Uterus (tissue), 4 donors: ENCODE measurements at places on chromosomes 6 and 20. TPM values are rescaled to one million over a fixed set of nuclear protein-coding genes. Genes with fewer than 3 reads are reported as not detected.

CFAP206 gene
- 2.8 TPM for total RNA-seq

KIF25 gene
- not detected for total RNA-seq

RIPPLY2 gene
- 0.90 TPM for total RNA-seq

GSTA3 gene
- 0.35 TPM for total RNA-seq

NINL gene
- 18.9 TPM for total RNA-seq

MLN gene
- not detected for total RNA-seq

C20orf202 gene
- total RNA-seq, result 0.73 TPM

WFDC5 gene
- not detected for total RNA-seq

CCNC gene
- total RNA-seq, result 50.2 TPM

NR2E1 gene
- not detected for total RNA-seq

DNA sequence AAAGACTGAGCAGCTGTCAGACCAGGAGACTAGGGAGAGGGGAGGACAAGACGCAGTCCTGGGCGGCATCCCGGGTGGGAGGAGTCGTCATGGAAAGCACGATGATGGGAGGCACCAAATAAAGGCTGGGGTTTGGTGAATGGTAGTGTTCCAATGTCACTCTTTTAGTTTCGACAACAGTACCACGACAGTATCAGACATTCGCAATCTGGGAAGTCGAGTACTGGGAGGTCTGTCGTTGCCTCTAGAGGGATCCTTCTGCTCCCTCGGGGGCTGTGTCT is 32.1 kb downstream of the PSMG4 start:
- H3K27ac ChIP-seq, result no peak overlapping the region
- H3K27me3 ChIP-seq, result no peaks in the 10 kb centered on the region
- no peaks in the 10 kb centered on the region for H3K4me1 ChIP-seq
- H3K4me3 ChIP-seq, result no peak overlapping the region

DNA sequence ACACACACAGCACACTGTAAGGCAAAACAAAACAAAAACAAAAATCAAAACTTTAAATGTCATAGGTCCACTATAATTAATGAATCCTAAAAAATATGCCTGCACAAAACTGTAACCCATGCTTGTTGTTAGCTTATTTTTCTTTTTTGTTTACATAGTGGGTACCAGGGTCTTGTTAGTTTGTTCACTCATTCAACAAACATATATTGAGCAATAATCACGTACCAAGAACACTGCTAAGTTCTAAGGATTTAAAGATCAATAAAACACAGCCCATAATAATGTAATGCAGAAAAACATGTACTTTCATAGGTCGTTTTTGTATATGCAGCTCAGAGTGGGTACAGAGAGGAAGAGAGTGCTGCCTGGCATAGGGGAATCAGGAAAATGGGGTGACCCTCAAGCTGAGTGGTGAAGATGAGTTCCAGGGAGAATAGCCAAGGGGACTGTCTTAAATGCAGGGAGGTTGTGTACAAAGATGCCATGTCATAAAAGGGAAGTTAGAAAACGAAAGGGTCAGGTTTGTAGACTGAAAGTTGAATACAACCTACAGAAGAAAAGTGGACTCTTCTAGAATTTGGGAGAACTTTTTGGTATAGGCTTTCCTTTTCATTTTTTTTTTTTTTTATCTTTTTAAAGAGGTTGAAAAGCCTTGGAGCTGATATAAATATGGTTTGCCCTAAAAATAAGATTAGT is 113.3 kb upstream of the TBX18 start:
- no peak overlapping the region for H3K27ac ChIP-seq
- H3K36me3 ChIP-seq, result no peaks in the 10 kb centered on the region
- H3K27me3 ChIP-seq, result no peaks in the 10 kb centered on the region

DNA sequence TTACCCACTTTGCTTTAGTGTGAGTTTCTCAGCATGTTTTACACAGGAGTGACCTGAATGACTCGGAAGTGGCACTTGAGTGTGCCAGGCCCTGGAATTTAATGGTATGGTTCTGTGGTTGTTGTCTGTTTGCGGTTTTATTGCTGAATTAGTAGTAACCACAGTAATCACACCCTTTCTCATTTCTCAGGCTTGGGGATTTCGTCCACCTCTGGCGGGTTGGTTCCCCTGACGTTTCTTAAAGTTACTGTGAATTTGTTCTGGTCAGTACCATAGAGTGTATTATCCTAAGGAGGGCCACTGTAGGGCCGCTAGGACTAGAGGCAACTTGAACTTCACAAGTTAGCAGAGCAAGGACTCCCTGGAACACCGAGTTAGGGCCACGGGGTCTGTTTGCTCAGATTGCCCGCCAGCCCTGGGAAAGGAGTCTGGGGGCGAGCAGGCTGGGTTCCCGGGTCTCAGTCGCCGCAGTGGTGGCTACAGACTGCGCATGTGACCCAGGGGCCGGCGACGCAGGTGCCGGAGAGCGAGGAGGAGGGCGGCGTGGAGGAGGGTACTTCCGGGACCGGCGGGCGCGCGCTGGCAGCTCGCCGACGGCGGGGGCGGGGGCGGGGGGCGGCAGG is 546 bp upstream of the KLHL32 start:
- H3K4me3 ChIP-seq, result peak overlapping the region; percentile 50
- no peak for DNase-seq
- H3K4me1 ChIP-seq, result no peaks in the 10 kb centered on the region
- H3K27me3 ChIP-seq, result no peaks in the 10 kb centered on the region
- H3K36me3 ChIP-seq, result no peaks in the 10 kb centered on the region

DNA sequence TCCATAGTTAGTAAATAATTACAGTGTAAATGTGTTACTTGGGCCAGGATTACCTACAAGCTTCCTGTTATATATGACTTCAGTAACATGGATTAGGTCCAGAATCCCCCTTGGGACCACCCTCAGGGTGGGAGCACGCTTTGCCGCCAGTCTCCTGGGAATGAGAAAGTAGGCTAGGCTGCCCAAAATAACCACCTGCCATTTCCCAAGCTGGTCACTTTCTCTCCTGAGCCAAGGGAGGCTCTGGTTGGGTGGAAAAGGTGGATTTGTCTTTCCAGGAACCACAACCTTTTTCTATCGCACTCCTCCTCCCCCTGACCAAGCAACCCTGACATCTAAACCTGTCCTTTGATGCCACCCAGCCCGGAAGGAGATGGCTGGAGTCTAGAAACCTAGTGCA is 9.6 kb upstream of the RIMS4 start:
- H3K27ac ChIP-seq, result no peak overlapping the region
- H3K4me3 ChIP-seq, result no peak overlapping the region
- H3K4me1 ChIP-seq, result no peaks in the 10 kb centered on the region
- no peaks in the 10 kb centered on the region for H3K27me3 ChIP-seq
- H3K36me3 ChIP-seq, result no peaks in the 10 kb centered on the region

DNA sequence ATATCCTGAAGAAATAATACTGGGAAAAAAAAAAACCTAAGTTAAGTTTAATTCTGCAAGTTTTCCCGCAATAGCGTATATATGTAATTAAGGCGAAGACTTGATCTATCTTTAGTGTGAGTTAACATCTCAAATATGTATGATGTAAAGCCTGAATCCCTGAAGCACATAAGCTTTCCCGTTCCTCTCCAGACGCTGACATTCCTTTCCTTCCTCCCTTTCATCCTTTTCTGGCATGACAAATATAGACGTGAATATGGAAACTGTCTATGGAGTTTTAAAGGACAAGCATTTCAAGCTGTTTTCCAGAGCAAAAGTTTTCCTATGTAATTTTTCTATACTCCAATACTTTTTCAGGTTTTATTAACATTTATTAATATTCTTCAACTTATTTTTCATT is 637.0 kb downstream of the COL12A1 start:
- no peaks in the 10 kb centered on the region for H3K4me1 ChIP-seq
- H3K36me3 ChIP-seq, result no peaks in the 10 kb centered on the region
- no peaks in the 10 kb centered on the region for H3K27me3 ChIP-seq
- no peak overlapping the region for H3K27ac ChIP-seq
- no peak overlapping the region for H3K4me3 ChIP-seq

- H3K27me3 ChIP-seq, result no peaks in the 10 kb centered on the region
- H3K36me3 ChIP-seq, result no peaks in the 10 kb centered on the region
- peak; percentile 81 for DNase-seq
- peak overlapping the region; percentile 96 for H3K27ac ChIP-seq
- H3K4me1 ChIP-seq, result no peaks in the 10 kb centered on the region
- H3K4me3 ChIP-seq, result peak overlapping the region; percentile 83
Observed at GRCh38 chr6:12008366-12009179, 3.5 kb upstream of the HIVEP1 start.

GRCh38 chr6:68634726-68635411 is at the start of gene ADGRB3:
Gene ADGRB3, plus strand, starts transcription at chr6:68635282. Its CDS starts 3,394 bp downstream, at chr6:68638676.
- H3K27ac ChIP-seq, result peak within 1 kb of the TSS; percentile 91
- DNase-seq, result peak; percentile 85
- H3K36me3 ChIP-seq, result no peaks in the 10 kb centered on the region
- no peaks in the 10 kb centered on the region for H3K27me3 ChIP-seq

- H3K36me3 ChIP-seq, result no peaks in the 10 kb centered on the region
- H3K4me1 ChIP-seq, result no peaks in the 10 kb centered on the region
- H3K27ac ChIP-seq, result no peak overlapping the region
- no peaks in the 10 kb centered on the region for H3K27me3 ChIP-seq
Observed at GRCh38 chr6:89799756-89800155, 19.8 kb downstream of the MDN1 start.

- no peaks in the 10 kb centered on the region for H3K27me3 ChIP-seq
- H3K4me3 ChIP-seq, result no peak overlapping the region
- peak overlapping the region; percentile 61 for H3K27ac ChIP-seq
- DNase-seq, result peak; percentile 51
- H3K4me1 ChIP-seq, result no peaks in the 10 kb centered on the region
Observed at GRCh38 chr6:152117156-152118133, 310.0 kb downstream of the ESR1 start.

- H3K4me3 ChIP-seq, result peak overlapping the region; percentile 43
- H3K27ac ChIP-seq, result peak overlapping the region; percentile 96
- H3K4me1 ChIP-seq, result no peaks in the 10 kb centered on the region
- no peaks in the 10 kb centered on the region for H3K27me3 ChIP-seq
Observed at GRCh38 chr20:46690219-46691106, 1.2 kb upstream of the TP53RK start.

GRCh38 chr20:53220482-53221307 is 248.5 kb downstream of the TSHZ2 start:
- H3K27ac ChIP-seq, result no peak overlapping the region
- no peak overlapping the region for H3K4me3 ChIP-seq
- H3K4me1 ChIP-seq, result no peaks in the 10 kb centered on the region
- H3K36me3 ChIP-seq, result no peaks in the 10 kb centered on the region

DNA sequence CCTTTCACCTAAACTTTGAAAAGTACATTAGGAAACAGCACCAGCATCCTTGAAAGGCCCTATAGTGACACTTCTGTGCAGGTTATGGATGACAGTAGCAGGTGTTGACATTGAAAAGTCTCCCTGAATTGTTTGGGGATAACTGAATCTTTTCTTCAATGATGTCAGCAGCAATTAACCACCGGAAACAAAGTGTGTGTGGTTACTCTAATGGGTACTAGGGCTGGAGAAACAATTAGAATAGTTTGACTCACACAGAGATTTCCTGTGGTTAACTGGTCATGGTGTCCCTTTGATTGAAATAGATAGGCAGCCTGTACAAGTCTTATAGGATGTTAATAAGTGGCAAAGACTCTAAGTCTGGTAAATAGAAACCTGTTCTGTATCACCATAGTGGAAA is 189.1 kb downstream of the TBX18 start:
- DNase-seq, result no peak
- H3K27me3 ChIP-seq, result no peaks in the 10 kb centered on the region
- no peaks in the 10 kb centered on the region for H3K4me1 ChIP-seq

DNA sequence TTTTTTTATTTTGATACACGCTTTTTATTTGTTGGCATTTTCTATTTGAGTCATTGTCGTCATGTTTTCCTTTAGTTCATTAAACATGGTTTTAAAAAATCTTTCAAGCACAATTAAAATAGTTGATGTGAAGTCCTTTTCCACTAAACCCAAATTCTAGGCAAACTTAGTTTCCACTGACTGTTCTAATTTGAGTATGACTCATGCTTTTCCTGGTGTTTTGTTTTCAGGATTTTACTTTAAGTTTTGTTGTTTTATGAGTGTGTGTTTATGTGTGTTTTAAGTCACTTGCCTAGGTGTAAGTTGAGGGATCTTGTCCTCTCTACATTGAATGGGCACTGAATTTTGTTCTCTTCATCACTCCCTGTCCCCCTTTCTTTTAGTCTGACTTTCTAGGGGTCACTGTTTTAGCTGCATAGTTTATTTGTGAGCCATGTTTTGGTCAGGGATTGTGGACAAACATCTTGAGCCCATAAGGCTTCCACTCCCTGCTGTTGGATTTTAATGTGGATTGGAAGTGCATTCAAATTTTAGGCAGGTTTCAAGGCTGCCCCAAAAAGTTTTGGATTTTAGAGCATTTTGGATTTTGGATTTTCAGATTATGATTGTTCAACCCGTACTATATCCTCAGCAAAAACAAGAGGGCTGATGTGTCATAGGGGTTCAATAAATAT is 94.8 kb downstream of the CDYL start:
- no peak overlapping the region for H3K4me3 ChIP-seq
- no peaks in the 10 kb centered on the region for H3K4me1 ChIP-seq
- no peaks in the 10 kb centered on the region for H3K36me3 ChIP-seq
- H3K27me3 ChIP-seq, result no peaks in the 10 kb centered on the region
- DNase-seq, result no peak
- H3K27ac ChIP-seq, result no peak overlapping the region

- H3K27ac ChIP-seq, result no peak overlapping the region
- no peaks in the 10 kb centered on the region for H3K27me3 ChIP-seq
- no peak overlapping the region for H3K4me3 ChIP-seq
- DNase-seq, result no peak
Observed at GRCh38 chr6:117232196-117232595, 33.2 kb upstream of the VGLL2 start.

DNA sequence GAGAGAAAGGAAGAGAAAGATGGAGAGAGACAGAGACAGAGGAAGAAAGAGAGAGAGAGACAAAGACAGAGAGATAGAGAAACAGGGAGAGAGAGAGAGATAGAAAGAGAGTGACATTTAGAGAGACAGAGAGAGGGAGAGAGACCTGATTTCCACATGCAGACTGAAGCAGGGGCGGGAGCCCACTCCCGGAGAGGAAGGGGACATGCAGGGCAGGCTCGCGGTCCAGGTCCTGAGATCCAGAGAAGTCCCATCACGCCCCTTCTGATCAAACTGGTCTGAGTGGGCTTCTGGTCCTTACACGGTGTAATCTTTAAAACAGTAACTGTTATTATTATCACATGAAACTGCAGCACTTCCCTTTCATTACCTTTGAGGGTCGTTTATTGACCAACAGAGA is 62.2 kb downstream of the PHACTR3 start:
- H3K27me3 ChIP-seq, result no peaks in the 10 kb centered on the region
- no peak for DNase-seq
- H3K36me3 ChIP-seq, result no peaks in the 10 kb centered on the region
- H3K27ac ChIP-seq, result no peak overlapping the region
- H3K4me1 ChIP-seq, result no peaks in the 10 kb centered on the region
- H3K4me3 ChIP-seq, result no peak overlapping the region

DNA sequence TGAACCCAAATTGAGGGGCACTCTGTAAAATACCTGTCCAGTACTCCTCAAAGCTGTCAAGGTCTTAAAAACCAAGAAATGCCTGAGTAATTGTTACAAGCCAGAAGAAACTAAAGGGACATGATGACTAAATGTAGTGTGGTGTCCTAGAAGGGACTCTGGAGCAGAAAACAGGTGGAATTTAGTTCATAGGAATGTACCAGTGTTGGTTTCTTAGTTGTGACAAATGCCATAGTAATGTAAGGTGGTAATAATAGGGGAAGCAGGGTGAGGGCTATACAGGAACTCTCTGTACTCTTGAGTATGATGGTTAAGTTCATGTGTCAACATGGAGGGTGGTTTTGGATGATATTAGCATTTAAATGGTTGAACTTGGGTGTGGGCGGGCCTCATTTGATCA is 92.3 kb downstream of the CNBD2 start:
- H3K27me3 ChIP-seq, result no peaks in the 10 kb centered on the region
- no peaks in the 10 kb centered on the region for H3K36me3 ChIP-seq
- H3K4me3 ChIP-seq, result no peak overlapping the region
- DNase-seq, result no peak
- H3K4me1 ChIP-seq, result no peaks in the 10 kb centered on the region

GRCh38 chr6:87291883-87292282 is 30.5 kb upstream of the SMIM8 start:
- no peak overlapping the region for H3K4me3 ChIP-seq
- no peak overlapping the region for H3K27ac ChIP-seq
- DNase-seq, result no peak
- H3K4me1 ChIP-seq, result no peaks in the 10 kb centered on the region
- no peaks in the 10 kb centered on the region for H3K36me3 ChIP-seq
